ENCODE measurements at places on chromosomes 3 and 15.

GRCh38 chr3:48238531-48239085 is 2.3 kb upstream of the ZNF589 start:
- DNase-seq: no peak

DNA sequence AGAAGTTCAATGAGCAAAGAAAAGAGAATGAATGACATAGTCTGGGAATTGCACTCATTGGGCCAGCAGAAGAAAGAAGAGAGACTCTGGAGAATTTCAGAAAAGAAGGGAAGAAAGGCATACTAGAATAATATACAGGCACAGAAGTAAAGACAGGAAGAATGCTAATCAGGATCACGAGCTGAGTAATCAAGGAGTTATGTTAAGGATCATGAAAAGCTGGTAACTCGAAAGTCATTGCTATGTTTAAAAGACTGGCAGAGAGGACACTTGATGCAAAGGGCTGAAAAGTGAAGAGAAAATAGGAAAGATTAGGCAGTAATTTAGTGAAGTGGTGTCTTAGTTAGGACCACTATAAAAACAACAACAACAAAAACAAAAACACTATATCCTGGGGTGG is 284.1 kb downstream of the ZBBX start:
- DNase-seq: no peak

GRCh38 chr3:13063225-13063624 is 10.0 kb downstream of the IQSEC1 start:
- no peak for DNase-seq

GRCh38 chr3:128068156-128068620 is 16.0 kb downstream of the SEC61A1 start:
- DNase-seq: no peak

GRCh38 chr3:83076041-83076440 is 1314.6 kb upstream of the GBE1 start:
- DNase-seq: no peak

DNA sequence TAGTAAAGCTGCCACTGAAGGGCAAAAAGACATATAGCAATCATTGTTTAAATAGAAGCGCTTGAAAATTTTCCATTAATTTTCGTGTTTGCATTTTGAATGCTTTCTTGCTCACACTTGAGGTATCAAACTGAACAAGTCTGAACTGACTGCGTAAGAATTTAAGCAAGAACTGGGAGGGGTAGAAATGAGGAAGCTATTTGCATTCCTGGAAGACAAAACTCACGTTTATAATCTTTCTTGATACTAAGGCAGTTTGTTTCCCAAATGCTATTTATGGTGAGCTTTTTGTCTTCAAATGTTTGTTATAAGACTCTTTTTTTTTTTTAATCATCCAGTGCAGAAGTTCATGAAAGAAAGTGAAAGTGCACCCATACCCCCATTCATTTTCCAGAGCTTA is 499.8 kb upstream of the TPRG1 start:
- DNase-seq: no peak

All from GOT3 (cell line).